ENCODE measurements at places on chromosomes 4 and X.
A peak's percentile ranks its signal among the peaks of the same experiment; 100 is the strongest.

GRCh38 chr4:139247241-139247640 lies 32.8 kb downstream of the MGARP start:
- no peak for DNase-seq

- DNase-seq: no peak
These were observed 89.2 kb downstream of the ZNF330 start for GRCh38 chr4:141309874-141310273.

- peak; percentile 64 for DNase-seq
These were observed 2.4 kb upstream of the SH3KBP1 start for GRCh38 chrX:19889582-19890342.

- no peak for DNase-seq
These were observed 4.3 kb downstream of the QRFPR start for GRCh38 chr4:121376556-121376955.

DNA sequence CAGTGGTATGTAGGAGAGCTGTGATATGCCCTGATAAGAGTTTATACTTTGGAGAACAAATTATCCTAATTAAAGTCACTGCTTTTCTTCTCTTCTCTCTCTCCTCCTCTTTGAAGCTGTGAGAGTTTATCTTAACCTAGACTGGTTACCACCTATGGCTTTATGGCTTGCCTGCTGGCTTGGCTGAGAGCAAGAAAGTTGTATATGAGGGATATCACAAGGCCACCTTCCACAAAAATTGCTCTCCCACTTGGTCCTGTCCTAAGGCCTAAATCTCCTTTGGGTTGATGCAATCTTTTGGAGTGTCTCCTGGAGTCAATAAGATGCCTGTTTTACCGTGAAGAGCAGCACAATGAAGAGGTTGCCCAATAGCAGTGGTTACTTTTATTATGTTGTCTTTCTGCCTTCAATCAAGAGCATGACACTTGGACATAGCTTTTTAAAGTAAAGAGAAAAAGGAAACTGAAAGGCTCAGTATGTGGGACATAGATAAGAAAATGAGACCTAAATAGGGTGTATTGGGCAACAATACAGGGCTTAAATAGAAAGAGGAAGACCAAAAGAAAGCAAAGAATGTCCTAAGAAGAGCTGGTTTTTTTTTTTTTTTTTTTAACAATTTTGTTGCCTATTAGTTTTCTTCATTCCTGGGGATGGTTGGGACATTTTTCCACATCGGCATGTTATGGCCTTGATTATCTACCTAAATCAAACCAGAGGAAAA lies 9.2 kb downstream of the GUCY1A1 start:
- no peak for DNase-seq

- DNase-seq: no peak
These were observed 7.9 kb downstream of the GPR101 start for GRCh38 chrX:137025930-137026329.

- DNase-seq: no peak
These were observed 146.3 kb downstream of the SMIM20 start for GRCh38 chr4:26060286-26060685.

DNA sequence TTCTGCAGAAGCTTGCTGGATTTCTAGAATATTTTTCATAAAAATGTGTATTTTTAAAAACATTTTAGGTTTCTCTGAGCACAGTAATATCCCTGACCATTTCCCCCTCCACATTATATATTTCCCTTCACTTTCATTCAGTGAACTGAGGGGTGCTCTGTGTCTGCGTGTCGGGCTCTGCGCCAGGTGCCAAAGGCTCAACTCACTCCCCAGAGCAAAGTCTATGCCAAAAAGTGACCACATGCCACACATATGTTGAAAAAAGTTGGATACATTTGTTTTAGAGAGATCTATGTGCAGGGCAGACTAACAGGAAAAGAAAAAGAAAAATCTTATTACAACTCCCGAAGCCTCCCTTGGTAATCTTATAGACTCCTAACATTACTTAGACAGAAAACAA lies 233.7 kb downstream of the MGST2 start:
- no peak for DNase-seq

DNA sequence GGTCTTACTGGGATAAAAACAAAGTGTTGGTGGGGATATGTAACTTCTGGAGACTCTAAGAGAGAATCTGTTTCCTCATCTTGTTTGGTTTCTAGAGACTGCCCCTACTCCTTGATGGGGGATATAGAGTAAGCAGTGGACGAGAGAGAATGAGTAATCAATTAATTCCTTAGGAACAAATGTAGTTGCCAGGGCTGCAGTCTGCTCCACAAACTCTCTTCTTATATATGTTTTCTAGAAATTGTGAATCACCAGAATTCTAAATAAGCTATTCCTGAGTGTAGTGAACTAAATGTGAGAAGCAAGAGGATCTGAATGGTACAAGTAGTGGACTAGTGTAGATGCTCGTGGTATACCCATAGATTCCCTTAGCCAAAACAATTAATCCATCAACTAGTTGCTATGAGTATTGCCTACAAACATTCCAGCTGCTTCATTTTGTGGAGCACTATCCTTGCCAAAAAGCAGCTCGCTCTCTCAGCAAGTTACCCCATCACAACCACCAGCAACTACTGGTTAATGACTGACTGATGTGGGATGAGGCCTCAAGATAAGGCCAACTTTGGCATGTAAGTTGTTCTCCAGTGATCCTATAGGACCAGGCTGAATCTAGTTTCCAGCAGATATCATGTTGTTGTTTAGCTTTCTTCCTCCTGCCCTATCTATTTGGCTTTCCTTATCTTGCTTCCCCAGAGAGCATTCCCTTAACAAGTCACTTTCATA lies 273.0 kb downstream of the SLC7A11 start:
- DNase-seq: no peak

DNA sequence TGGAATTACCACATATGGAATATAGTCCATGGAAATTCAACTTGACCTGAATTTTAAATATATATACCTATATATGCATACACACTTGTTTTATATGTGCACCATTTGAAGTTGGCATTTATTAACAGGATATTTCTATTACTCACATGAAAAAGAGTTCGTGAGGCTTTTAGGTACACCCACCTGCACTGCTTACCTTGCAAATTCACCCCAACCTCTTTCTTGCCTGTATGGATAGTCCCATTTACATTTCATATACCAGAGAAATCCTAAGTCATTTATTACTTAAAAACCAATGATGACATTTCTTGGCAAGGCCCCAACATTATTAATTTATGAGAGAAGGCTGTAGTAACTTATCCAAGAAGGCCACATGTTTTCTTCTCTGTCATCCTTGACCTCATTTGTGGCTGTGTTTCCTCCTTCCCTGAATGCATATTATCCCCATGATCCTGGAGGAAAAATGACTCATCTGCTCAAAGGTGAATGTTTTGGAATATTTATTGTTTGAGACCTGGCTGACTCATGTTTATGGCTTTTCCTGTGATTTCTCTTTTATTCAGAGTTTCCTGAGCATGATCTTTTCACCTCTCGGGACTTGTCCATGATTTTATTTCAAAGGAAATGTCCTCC lies 62.2 kb upstream of the FAM241A start:
- DNase-seq: no peak

- DNase-seq: no peak
These were observed 312.5 kb upstream of the ANXA10 start for GRCh38 chr4:167779864-167780263.

GRCh38 chr4:48255959-48256342 lies 13.7 kb downstream of the TEC start:
- no peak for DNase-seq

DNA sequence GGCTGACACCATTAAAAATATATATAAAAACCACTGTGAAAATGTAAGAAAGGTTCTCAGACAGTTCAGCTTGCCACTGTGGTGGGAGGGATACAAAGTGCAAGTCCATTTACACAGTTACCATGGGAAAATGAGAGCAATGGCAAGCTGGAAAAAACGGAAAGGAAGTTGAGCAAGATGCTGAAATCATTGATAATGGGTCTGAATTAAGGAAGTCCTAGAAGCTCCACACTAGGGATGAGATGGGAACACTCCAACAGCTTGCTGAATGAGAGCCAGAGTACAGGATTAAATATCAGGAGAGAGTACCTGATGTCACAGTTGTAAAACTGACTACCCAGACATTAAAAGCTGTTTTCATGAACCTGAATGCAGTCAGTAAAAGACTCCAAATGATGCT lies 218.6 kb downstream of the PRDM5 start:
- no peak for DNase-seq

- DNase-seq: no peak
These were observed 2.2 kb downstream of the UGT2B7 start for GRCh38 chr4:69098470-69098869.

DNA sequence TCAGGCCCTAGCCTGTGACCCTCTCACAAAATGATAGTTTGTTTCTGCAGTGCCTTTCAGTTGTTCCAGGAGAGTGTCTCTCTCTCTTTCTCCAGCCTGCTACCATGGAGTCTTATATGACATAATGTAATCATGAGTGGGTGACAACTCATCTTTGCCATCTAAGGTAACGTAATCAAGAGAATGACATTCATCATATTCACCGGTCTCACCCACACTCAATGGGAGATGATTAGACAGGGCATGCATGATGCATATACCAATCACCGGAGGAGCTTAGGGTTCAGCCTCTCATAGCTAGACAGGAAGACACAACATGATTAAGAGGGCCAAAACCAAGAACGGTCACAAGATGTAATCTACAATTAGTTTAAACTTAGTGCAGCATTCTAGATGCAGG lies 97.1 kb upstream of the FAM9B start:
- no peak for DNase-seq

DNA sequence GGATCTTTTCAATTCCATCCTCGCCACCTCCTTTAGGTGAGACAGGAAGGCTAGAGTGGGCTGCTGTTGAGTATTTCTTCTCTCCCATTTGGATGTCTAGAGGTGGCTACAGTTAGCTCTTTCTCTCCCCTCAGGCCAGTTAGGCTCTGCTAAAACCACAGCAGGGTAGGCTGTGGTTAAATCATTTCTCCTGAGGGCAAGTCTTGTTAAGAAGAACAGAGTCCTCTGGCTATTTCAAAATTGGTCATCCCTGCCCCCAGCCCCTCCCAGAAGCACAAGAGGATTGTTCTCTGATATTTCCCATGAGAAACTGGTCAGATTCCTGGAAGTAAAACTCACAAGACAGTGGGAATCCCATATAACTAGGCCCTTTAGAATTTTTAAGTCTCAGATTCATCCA lies 1359.5 kb downstream of the TECRL start:
- no peak for DNase-seq

DNA sequence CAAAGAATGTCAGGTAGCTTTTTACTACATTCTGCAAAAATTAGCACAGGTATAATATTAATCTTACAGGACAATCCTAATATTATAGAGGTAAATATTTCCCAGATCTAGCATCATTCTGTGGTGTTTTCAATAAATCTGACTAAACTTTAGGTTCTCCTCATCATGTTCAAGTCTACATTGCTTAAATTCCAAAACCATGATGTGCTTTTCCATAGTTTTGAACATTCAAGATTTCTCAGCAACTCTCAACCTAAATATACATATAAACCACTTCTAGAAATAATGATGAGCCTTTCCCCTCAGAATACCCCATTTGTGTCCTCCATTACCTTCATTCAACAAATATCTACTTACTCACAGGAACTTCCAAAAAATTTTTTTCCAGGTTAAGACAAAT lies 23.1 kb downstream of the EIF4E start:
- no peak for DNase-seq

DNA sequence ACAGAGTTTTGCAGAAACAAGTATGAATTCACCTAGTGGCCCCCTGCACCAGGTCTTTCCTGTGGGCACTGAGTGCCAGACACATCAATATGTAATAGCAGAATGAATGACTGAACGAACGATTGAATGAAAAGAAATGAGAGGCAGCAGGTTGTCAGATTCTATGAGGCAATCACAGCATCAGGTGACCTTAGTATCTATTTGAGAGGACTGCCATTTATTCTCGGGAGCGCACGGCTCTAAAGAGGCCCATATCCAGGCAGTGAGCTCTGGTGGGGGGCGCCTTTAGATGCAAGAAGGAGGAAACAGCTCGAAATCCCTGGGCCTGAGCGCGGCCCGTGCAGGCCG lies 528 bp upstream of the SLC25A4 start:
- DNase-seq: no peak

DNA sequence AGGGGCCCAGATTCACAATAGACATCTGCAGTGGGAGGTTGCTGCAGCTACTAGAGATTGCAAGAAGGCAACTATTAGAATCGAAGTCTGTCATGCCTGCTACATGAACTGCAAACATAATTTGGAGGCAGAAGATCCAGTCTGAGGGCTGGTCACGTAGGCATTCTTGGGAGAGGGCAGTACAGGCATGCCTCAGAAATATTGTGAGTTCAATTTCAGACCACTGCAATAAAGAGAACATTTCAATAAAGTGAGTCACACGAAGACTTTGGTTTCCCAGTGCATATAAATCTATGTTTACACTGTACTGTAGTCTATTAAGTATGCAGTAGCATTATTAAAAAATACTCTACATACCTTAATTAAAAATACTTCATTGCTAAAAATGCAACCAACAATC lies 585.8 kb upstream of the FAT1 start:
- no peak for DNase-seq

- DNase-seq: no peak
These were observed 21.7 kb upstream of the CXCL8 start for GRCh38 chr4:73718375-73719373.

DNA sequence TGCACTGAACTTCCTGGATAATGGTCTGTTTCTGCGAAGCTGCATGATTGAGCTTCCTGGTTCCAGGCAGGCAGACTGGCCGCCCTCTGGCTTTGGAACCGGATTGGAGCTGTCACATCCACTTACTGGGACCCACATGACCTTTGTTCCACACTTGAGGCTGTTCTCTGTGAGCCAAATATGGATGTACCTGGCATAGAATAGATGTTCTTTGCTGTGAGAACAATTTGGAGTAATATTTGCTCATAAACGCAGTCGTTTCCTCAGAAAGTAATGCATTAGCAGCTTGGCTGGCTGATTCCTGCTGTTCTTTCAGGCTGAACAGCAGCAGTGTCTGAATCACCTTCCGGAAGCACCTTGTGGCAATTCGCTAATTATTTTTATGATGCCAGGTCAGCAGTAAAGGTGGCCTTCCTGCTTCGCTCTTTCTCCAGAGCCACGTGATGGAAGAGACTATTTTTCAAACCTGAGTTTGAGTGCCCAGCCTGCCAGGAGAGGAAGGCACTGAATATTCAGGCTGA lies 78.1 kb upstream of the BOD1L1 start:
- DNase-seq: no peak

DNA sequence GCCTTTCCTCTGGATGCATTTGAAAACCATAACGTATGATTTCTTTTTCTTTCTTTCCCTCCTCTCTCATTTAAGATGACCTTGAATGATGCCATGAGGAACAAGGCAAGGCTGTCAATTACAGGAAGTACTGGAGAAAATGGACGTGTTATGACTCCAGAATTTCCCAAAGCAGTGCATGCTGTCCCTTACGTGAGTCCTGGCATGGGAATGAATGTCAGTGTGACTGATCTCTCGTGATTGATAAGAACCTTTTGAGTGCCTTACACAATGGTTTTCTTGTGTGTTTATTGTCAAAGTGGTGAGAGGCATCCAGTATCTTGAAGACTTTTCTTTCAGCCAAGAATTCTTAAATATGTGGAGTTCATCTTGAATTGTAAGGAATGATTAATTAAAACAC lies 142.8 kb downstream of the GRIA2 start:
- no peak for DNase-seq

Measured in activated CD8-positive, alpha-beta memory T cell treated with anti-CD3 and anti-CD28 coated beads, Interleukin-2, amount 10 ng/mL, durations not matched to agents 7 days and 5 days (primary cell).